Common myeloid progenitor, CD34-positive (primary cell): ENCODE measurements at places on chromosomes 5 and 9.

GRCh38 chr9:109311286-109311685 is 9.6 kb downstream of the EPB41L4B start:
- DNase-seq, result no peak

- peak; percentile 23 for DNase-seq
Measured at GRCh38 chr9:96021551-96022444, 146.3 kb downstream of the ERCC6L2 start.

GRCh38 chr5:138264183-138264582 is 10.2 kb downstream of the GFRA3 start:
- DNase-seq, result no peak

GRCh38 chr5:143992496-143992895 is 178.0 kb downstream of the YIPF5 start:
- DNase-seq, result no peak

- DNase-seq, result no peak
Measured at GRCh38 chr9:110755179-110755578, 86.6 kb downstream of the MUSK start.
